Islet precursor cell (in vitro differentiated cells): ENCODE measurements at places on chromosomes 2 and 18.

DNA sequence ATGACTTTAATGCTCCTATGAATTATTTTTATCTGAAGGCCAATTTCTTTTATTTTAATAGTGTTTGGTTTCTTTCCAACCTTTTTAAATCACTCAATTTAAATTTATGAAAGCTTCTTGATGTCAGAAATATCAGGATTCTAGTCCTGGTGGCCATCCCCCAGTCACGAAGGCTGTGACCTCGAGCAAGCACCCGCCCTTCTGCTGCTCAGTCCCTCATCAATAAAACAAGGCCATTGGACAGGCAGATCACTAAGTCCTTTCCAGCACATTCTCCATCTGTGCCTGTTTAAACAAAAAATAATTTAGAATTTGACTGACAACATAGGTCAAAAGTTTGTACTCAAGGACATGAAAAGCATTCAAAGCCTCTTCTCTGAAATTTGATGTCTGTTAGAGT is 483.6 kb upstream of the VRK2 start:
- no peak for DNase-seq

DNA sequence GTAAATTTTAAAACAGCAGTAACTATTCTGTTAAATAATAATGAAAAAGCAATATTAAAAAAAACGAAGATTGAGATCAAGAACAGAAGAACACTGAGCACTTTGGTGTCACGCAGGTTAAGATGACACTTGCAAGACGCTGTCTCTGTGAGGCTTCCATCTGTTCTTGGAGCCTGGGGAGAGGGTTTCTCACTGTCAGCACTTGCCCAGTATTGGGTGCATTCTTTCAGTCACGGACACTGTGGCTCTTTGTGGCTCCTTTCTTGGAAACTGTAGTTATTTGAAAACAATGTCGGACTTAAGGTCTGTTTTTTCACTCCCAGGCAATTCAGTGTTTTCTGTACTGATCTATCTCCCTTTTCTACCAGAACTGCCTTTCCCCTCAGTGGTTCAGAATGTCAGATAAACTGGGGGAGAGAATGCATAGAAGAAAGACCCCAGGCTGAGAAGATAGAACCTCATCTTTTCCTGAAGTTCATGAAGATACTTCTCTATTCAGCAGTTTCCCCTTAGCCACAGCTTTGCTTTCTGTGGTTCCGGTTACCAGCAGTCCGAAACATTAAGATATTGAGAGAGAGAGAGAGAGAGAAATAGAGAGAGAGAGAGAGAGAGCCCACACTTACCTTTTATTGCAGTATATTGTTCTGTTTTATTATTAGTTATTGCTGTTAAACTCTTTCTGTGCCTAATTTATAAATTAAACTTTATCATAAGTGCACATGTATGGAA is 283.3 kb downstream of the DCDC2C start:
- DNase-seq, result no peak

GRCh38 chr2:133573491-133574162 is 5.4 kb upstream of the NCKAP5 start:
- DNase-seq, result no peak

GRCh38 chr2:21317131-21317530 is 193.4 kb downstream of the TDRD15 start:
- DNase-seq, result peak; percentile 62

DNA sequence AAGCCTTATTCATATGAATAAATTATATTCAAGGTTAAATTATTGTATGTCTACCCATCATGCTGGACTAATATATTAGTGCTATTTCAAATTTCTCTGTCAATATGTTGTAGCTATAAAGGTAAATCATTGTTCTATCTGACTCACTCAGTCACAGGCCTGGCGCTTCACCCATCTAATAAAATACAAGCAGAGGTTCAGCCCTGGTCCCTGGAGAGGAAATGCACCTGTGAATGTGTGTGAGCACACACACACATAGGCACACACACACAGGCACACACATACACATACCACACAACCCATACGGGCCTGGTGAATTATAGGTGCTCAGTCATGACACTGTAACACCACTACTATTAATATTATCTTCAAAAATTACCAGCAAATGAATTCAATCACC is 1396.1 kb downstream of the DPP10 start:
- no peak for DNase-seq

DNA sequence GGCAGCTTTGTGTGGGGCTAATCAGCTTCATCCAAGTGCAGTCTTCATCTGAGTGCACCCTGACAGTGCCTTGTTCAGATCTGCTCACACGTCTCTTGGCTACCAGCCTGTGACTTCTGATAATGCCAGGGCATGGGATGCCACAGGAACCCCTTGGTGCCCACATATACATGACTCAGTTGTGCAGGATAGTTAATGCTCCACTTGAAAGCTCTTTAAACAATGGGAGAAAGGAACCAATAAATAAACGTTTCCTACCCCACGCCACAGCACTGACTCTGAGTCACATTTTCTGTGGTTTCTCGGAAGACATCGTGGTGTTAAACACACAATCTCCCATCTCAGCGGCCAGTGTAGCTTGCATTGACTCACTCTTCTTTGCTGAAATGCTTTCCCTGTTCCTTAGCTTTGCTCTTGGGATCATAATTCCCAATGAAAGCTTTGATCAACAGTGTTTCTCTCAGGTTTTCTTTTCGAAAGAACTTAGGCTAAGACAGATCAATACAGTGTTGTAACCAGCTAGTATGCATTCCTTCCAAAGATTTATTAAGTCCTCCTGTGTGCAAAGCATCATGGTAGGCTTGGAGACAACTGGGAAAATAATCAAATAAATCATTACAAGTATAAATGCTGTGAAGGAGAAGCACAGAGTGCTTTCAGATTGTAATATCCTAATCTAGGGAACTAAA is 142.0 kb downstream of the COPS8 start:
- DNase-seq, result peak; percentile 64

- DNase-seq, result no peak
Measured at GRCh38 chr2:57549642-57550102, 496.9 kb upstream of the VRK2 start.

DNA sequence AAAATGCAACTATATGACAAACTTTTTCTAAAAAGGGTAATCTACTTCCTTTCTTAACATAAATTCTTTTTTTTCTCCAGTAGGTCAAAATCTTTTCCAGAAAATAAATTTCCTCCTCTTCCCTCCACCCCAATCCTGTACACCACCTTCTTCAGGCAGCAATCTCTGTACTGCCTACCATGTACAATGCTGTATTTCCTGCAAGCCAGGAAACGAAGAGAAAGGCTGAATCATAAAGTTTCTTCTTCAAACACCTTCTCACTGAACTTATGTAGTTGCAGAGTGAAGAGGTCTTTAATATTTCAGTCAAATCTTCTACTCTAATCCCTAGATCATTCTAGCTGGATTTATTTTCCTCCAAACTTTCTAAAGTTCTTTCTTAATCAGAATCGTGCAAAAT is 18.2 kb upstream of the C2orf66 start:
- DNase-seq, result no peak

DNA sequence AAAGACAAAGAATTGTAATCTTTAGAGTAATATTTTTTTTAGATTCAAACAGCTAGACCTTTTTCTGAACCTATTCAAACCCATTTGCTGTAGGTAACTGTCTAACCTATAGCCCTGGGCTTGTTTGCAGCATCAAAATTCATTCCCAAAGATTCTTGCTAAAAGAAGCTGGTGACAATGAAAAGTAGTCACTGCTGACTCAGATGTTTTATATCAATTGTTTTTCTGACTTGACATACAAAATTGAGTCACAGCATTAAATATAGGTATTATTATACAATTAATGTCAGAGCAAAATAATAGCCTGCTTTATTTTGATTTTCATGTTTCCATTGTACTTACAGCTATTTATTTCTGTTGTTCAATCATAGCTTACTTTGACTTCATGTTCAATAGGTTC is 320.3 kb upstream of the NRP2 start:
- no peak for DNase-seq

GRCh38 chr2:102505290-102505689 is 32.3 kb downstream of the SLC9A4 start:
- peak; percentile 75 for DNase-seq

DNA sequence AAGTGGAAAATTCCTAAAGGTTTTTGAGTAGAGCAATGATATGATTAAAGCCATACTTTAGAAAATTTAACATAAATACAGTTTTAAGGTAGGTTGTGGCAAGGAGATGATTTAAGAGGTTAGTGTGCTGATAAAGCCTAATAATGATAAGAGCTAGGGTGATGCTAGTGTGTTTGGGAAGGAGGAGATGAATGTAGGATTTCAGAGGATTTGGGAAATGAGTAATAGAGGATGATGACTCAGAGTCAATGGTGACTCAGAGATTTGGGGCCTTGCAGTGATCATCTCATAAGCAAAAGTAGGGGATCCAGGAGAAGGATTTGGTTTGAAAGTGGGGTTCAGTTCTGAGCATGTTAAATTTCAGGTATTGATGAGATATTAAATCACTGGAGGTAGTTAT is 23.3 kb downstream of the STAMBP start:
- DNase-seq, result no peak

- DNase-seq, result peak; percentile 92
Measured at GRCh38 chr2:113203901-113204519, 30.2 kb downstream of the PSD4 start.

GRCh38 chr2:47699533-47700215 is 83.3 kb upstream of the MSH6 start:
- no peak for DNase-seq

- DNase-seq, result no peak
Measured at GRCh38 chr2:145593280-145593679, 1073.4 kb upstream of the ZEB2 start.

GRCh38 chr2:10965241-10965843 is 53.6 kb downstream of the KCNF1 start:
- no peak for DNase-seq

- no peak for DNase-seq
Measured at GRCh38 chr2:6355886-6356761, 509.6 kb downstream of the CMPK2 start.

- DNase-seq, result no peak
Measured at GRCh38 chr2:69828938-69829255, 563 bp upstream of the GMCL1 start.
